Stimulated activated CD4-positive, alpha-beta T cell treated with anti-CD3 and anti-CD28 coated beads, Interleukin-12 subunit alpha, Interleukin-12 subunit beta, amount 100 ng/mL, for 4 hours (primary cell): ENCODE measurements at places on chromosomes 1 and 21.

- no peak for DNase-seq
These were observed 84.9 kb upstream of the CD1D start for GRCh38 chr1:158095737-158096335.

- DNase-seq, result no peak
These were observed 3.5 kb upstream of the UTS2 start for GRCh38 chr1:7856345-7856744.

DNA sequence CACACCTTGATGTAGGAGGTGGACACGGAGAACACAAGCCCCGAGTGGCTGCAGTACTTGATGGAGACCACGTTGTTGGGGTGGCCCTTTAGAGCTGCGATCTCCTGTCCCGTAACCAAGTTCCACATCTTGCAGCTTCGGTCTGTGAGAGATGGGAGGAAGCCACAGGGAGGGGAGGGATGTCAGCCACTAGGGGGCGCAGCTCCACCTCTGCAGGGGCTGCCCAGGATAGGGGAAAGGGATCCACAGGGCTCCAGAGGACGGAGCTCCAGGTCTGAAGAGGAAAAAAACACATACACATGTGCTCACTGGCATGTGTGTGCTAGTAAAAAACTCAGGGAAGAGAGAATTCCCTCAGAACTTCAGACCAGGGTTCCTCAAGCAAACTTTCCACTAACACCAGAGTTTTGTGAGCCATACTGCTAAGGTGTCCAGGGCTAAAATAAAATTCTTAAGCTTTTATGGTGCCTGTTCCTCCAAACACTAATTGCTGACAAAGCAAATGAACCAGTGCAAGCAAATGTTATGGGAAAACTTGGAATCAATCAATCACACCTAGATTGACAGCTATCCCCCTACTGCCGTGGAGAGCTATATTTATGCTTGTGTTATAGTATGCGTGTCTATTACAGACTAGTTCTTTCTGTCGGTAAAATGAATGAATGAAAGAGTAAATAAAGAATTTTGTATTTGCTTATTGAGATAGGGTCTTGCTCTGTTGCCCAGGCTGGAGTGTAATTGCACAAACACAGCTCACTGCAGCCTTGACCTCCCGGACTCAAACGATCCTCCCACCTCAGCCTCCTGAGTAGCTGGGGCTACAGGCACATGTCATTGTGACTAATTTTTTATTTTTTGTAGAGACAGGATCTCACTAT is 43.7 kb downstream of the KIF21B start:
- peak; percentile 66 for DNase-seq

DNA sequence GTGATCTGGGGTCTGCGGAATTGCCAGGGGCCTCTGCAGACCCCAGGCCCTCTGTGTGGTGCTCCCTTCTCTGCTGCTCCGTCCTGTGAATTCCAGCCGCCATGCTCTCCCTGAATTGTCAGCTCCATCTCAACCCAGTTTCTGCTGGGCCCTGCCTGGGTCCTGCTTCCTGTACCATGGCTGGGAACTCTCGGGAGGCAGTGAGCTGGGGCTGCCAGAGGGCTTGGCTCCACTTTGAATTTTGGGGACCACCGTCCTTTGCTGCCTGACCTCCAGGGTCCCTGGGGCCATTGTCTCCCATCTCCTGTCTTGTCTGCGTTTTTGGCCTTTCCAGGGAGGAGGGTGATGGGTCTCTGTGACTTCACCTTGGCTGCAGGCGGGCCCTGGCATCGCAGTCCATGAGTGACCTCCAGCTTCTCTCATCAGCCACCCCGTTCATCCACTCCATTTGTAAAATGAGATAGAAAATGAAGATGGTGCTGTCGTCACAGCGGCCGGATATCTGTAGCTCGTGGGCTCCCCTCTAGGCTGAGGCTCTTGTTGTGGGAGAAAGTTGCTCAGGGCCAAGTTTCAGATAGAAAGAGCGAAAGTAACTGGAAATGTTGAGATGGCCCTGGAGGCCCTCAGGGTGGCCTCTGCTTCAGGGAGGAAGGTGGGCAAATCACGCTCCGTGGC is 38.3 kb downstream of the SKI start:
- no peak for DNase-seq

DNA sequence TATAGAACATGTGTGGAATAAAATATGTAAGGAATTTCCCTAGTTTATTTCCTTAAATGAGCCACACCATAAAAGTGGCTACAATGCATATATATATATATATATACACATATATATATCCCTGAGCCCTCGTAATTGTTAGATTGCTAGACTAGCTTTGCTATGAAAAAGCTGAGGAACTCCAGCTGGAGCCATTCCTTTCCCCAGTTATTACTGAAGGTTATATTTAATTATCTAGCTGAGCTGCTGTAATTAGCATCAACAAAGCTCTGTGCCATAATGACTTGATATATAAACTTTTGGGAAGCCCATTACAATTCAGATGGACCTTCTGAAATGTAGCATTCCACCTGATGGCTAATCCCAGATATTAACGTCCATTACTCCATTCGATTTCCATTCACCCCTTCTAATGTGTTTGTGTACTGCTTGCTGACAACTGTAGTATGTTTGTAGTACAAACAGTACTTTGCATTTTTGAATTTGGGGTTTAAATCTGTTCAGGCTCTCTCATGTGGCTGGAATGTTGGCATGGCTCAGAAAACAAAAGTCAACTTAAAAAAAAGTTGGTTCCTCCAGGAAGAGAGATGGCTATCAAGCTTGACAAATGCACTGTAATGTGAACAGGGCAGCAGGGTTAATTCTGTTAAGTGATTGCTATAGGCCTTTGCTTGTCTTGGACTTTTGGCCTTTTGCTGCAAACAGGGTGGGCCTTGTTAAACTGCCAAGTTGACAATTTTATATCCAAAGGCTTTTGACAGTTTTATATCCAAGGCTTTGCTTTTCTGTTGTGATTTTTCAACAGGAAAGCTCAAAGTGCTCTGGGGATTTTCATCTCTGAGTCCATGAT is 170.0 kb downstream of the LTN1 start:
- DNase-seq, result no peak

GRCh38 chr1:53502641-53503432 is 43.6 kb downstream of the DMRTB1 start:
- no peak for DNase-seq

- DNase-seq, result no peak
These were observed 53.0 kb downstream of the EPHB2 start for GRCh38 chr1:22763487-22764200.

DNA sequence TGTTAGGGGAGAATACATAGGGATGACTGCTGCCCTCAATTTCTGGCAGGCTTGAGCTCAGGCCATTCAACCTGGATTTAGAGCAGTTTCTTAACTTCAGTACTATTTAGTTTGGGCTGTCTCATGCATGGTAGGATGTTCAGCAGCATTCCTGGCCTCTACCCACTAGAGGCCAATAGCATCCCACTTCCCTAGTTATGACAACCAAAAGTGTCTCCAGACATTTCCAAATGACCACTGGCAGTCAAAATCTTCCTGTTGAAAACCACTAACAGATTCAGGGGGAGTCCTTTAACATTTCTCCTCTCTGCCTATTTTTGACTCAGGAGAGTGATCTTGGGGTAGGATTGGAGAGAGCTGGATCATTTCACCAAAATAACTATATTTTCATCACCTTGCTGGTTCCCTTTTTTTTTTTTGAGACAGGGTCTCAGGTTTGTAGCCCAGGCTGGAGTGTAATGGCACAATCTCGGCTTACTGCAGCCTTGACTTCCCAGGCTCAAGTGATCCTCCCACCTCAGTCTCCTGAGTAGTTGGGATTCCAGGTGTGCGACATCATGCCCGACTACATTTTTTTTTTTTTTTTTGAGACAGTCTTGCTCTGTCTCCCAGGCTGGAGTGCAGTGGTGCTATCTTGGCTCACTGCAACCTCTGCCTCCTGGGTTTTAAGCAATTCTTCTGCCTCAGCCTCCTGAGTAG is 8.7 kb downstream of the GNAT2 start:
- no peak for DNase-seq

GRCh38 chr21:31012133-31013089 is 25.9 kb downstream of the KRTAP19-8 start:
- no peak for DNase-seq

GRCh38 chr1:109167001-109167506 is 46.7 kb upstream of the SARS1 start:
- DNase-seq, result no peak

GRCh38 chr1:86704972-86705664 is 742 bp downstream of the SH3GLB1 start:
- DNase-seq, result peak; percentile 26

- DNase-seq, result no peak
These were observed 256.5 kb downstream of the USP25 start for GRCh38 chr21:15986277-15986676.

GRCh38 chr1:76463849-76464248 is 389.3 kb downstream of the ST6GALNAC3 start:
- no peak for DNase-seq

GRCh38 chr1:27133991-27134390 is 20.9 kb downstream of the SLC9A1 start:
- no peak for DNase-seq

- no peak for DNase-seq
These were observed 6.5 kb upstream of the IGSF3 start for GRCh38 chr1:116674011-116674531.

DNA sequence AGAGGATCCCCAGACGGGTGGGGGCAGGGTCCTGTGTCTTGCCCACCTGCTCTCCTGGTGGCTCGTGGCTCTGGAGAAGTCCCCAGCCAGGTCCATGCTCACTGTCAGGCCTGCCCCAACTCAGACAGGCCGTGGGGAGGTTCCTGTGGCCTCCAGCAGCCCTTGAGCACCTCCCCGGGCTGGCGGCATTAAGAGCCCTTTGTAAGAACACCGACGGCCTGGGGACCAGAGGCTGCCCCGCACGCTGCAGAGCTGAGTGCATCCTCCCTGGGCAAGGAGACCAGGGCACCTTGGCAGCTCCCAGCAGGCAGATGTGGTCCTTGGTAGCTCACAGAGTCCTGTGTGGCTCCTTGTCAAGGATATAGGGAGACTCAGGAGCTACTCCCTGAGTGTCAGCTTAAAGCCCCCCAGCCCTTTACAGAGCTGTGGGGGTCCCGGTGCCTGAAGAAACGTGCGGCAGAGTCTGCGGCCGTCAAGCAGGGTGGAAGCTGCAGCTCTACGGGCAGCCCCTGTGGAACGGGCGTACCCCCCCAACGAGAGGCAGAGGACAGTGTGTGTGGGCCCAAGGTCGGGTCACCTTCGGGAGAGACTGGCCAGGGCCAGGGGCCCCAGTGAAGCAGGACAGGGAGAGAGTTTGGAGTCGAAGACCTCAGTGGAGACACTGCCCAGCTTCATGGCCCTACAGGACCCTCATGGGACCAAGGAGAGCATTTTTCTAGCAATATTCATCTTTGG is 118.6 kb downstream of the PRDM16 start:
- no peak for DNase-seq

DNA sequence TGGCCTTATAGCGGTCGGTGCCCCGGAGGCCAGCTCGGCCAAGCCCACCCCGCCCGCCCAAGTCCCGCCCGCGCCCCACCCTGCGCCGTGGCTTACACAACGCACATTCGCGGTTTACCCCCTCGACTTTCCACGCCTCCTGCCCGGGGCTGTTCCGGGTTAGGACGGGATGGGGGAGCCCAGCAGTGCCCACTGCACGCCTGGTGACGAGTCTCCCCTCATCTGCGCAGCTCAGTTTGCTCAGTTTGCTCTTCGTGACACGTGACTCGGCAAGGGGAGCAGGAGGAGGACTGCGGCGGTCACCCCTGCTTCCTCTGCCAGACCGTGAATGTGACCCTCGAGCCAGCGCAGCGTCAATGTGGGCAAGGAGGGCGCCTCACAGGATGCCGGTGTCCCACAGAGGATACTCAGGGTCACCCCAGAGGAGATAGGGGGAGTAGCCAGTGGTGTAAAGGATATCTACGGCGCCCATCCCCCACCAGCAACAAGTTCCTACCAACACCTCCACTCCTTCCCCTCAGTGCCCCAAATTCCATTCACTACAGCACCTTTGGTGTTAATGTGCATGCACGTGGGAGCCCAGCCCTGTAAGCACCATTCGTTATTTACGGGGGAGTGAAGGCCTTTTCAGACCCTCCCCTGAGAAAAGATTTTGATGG is 350 bp upstream of the S100A6 start:
- DNase-seq, result peak; percentile 72

DNA sequence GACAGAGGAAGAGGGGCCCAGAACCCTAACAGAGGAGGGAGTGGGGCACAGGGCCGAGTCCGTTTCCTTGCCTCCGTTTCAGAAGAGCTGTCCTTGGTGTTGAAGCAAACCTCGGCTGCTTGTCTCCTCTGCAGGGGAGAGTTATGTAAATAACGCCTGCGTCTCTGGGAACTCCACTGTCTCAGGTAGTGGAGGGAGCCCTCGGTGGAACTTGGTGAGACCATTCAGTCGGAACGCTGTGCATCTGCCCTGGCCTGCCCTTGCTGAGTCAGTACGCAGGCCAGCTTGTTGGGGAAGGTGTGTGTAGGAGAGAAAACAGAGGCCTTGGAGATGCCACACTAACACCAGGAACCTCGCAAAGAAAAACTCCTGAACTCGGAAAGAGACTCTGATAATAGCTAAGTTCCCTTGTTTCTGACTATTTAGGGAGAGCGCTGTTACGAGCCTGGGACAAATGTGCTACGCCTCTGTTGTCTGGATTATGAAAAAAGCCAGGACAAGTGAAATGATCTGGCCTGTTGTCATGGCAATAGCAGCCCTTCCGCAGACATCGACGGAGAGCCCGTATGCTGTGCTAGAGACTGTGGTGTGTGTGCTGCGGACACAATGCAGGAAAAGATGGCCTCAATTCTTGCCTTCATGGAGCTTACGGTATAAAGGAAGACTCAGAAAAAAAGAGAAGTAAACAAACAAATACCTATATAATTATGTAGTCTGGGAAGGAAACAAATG is 94.6 kb upstream of the AKT3 start:
- no peak for DNase-seq

GRCh38 chr1:106681939-106682522 is 374.4 kb upstream of the PRMT6 start:
- DNase-seq, result no peak

DNA sequence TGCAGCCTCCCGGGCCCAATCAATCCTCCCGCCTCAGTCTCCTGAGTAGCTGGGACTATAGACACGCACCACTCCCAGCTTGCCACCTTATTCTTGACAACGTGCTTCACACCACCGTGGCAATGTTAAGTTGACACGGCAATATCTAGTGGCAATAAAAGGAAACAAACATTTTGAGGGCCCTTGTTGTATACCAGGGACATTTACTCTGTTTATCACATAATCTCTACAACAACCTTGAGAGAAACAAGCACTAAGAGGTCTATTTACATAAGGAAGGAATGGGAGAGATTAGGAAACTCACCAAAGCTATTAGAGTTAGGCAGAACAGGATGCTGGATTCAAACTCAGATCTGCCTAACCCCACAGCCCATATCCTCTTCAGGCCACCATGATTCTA is 3.1 kb downstream of the KLHDC8A start:
- DNase-seq, result no peak

DNA sequence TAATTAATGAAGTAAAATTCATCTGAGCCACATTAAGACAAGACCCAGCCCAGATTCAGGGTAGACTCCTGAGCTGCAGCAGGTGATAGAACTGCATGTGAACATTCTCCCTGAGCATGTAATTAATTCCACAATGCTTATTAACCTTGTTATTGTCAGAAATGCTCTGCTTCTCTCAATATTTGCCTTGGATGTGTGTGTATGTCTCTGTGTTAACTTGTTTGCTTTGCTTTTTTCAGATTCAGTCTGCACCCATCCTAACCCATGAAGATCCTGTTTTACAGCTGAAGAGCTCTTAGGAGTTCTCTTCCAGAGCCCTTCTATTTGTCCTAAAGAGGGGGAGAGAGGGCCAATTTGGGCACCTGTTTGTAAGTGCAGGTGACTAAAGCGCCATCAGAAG is 143.2 kb upstream of the BMP8A start:
- DNase-seq, result no peak

GRCh38 chr1:210741564-210741963 is 392.4 kb downstream of the KCNH1 start:
- DNase-seq, result no peak
